Stimulated activated effector memory CD8-positive, alpha-beta T cell treated with anti-CD3 and anti-CD28 coated beads, Interleukin-12 subunit alpha, Interleukin-12 subunit beta, amount 100 ng/mL, for 72 hours (primary cell): ENCODE measurements at places on chromosomes 13 and 19.

DNA sequence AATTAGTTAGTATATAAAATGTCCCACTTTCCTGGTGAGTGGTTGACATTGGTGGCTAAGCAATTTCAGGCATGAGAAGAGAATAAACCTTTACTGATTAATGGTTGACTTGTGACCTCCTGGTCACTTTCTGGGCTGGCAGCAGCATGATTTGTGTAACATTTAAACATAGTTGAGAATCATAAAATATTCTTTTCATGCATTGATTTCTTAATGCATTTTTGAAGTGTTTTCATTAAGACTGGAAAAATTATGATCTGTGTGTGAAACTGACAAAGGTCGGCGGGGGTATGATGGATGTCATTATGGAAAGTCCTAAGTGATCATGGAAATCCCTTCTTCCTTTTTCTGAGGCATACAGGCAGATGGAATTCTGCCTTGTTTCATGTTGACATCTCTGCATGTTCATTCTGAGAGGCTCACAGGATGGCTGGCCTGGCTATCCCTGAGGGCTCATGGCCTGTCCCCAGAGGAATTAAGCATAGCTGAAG lies 98.7 kb upstream of the RNF113B start:
- no peak for DNase-seq

DNA sequence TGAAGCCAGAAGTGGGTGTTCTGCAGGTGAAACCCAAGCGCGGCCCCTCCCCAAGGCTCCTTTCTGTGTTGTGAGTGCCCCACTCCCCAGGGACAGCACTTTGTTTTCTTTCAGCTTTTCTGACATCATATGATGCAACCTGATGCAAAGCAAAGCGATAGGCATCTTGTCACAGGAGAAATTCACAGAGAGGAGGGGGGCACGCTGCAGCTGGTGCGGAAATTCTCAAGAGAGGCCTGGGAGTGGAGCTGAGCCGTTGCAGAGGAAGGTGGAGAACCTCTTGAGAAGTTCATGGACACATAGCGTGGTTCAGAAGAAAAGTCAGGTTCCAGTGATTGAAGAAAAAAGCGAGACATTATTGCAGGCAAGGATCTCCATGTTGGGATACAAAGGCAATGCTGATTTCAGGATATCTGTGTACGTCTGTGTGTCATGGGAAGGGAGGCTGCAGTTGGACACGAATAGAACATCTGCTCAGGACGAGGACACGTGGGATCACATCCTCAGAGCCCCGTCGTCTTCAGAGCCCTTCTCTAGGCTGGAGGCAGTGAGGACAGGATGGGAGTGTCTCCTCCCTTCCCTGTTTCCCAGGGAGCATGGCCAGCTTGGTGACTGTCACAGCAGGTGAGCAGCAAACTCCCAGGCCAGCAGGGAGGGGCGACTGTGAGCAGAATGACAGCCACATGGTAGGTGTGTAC lies 79.2 kb downstream of the IRS2 start:
- DNase-seq, result no peak

DNA sequence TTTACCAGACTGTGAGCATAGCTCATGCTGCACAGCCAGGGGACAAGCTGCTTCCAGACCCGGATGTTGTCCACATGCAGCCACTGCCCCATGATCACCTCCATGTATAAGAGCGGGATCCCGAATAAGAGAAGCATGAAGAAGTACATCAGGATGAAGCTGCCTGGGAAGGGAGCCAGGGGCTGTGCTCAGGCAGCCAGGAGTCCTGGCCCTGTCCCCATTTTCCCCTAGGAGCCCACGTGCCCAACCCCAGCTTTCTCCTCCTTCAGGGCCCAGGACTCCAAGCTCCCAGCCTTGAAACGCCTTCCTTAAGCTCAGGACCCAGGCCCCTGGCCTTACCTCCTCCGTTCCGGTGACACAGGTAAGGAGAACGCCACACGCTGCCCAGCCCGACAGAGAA lies 69.3 kb downstream of the SLC6A16 start:
- no peak for DNase-seq

GRCh38 chr13:29230299-29230845 lies 365.1 kb downstream of the SLC7A1 start:
- no peak for DNase-seq

DNA sequence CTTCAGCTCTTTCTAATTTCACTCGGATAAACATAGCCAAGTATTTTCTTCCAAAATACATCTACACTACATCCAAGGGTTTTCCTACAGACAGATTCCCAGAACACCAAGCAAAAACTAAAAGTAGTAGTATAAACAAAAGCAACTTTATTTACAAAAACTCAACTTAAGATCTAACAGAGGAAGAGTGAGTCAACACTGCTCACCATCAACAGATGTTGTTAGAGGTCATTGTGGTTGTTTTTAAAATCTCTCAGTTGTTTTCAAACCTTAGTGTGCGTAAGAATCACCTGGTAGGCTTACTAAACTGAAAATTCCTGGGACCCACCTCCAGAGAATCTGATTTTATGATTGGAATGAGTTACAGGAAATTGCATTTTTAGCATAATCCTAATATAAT lies 631.7 kb upstream of the SGCG start:
- DNase-seq, result no peak

GRCh38 chr13:91308299-91308698 lies 39.2 kb upstream of the MIR17HG start:
- no peak for DNase-seq
